ENCODE measurements at places on chromosomes 13 and 19.

DNA sequence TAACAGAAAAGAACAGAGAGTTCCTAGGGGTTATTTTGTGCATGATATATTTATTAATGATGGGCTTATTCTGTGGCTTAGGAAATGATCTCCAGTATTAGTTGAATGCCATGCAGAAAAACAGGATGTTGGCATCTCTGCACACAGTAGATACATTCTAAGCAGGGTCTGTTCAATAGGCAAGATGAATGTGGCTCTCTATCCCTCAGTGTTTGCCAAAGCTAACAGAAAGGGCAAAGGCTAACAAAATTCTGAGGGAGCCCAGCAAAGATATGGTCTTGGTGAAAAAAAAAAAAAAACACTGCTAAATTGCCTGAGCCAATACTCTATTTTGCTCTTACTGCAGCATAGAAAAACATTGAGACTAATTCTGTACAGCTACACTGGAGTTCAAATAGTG lies 1095.8 kb downstream of the UQCRFS1 start:
- no peak for DNase-seq

DNA sequence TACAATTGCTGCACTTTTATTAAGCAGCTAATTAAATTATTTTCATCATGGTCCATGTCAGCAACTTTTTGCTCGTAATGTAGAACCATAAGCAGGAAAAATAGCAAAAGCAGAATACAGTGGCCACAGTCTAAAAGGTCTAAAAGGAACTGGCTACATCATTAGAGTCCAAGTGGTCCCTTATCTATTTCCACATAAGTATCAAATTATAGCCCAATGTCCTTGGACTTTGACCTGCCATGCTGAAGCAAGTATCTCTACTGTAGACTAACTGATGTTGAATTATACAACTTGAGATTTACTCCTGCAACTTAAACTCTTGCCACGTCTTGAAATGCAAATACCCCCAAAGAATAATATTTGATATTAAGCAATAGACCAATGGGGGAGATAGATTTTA lies 68.8 kb downstream of the OXGR1 start:
- DNase-seq: no peak

DNA sequence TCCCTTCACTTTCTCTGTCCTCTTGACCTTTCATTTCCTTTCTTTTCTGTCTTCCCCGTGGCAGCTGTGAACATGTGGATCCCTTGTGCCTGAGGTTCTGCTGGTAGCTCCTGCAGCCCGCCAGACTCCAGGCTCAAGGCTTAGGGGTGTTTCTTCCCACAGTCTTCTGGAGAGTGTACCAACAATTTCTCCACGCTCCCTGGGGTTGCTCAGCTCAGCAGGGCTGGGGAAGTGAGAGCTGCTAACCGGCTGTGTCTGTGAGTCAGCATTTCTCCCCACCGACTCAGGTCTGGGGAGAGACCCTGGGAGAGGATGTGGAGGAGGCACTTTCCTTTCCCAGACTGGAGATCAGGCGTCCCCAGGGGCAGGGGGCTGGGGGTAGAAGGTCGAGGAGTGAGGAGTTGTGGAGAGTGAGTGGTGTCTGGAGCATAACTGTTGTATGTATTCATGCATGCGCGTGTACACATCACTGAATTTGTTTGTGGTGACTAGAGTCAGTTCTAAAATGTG lies 193.6 kb downstream of the KCNRG start:
- peak; percentile 85 for DNase-seq

DNA sequence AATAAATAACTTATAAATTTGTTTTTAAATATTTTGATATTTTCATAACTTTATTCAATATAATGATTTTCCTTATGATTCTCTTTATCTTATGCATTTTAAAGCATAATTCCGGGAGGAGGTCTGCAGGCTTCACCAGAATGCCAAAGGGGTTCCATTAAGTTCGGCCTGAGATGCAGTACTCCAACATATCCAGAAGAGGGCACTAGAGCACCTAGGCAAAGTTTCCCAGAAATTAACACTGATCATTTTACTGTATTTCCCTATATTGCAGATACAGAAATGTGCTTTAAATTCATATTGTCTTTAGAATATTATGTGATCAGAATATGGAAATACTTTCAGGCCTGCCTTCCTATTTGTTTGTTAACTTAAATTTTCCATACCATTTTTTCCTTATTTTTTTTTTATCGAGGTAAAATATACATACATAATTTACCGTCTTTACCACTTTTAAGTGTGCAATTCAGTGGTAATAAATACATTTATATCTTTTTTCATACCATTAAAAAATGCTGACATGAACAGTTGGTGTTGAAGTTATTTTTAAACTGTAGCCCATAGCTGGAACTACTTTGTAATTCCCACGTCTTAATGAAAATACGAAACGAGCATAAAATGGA lies 58.9 kb upstream of the TM9SF2 start:
- peak; percentile 74 for DNase-seq

DNA sequence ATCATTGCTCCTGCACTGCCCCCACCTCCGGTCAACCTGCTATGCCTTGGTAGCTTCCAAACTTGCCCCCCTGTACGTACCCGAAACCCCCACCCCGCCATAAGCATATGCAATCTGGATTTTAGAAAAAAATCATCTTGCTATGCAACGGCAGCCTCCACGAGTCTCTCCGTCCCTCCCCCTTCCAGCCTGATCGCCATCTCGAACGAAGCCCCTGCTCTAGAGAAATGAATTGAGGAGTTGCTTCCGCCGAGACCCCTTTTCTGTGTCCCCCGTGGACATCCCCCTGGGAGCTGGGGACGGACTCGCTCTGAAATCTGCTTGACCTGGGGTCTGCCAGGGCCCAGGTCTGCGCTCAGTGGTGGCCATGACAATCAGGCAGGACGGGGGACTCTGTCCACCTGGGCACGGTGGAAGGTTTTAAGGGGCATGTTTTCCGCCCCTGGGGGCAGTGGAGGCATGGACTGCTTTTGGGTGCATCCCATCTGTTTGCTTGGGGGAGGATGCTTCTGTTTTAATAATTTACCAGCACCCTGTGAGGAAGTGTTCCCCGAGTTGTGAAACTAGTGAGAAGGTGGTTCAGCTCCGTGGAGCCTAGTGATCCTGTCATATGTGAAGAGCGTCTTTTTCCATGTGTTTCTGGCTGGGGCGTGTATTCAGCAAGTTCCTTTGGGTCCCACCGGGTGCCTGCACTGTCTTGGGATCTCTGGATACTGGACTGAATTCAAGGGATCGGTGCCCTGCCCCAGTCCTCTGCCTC lies 1.0 kb downstream of the KDM4B start:
- DNase-seq: peak; percentile 37

GRCh38 chr13:48094404-48094780 lies 512 bp downstream of the MED4 start:
- DNase-seq: no peak

- DNase-seq: no peak
Observed at GRCh38 chr13:46327246-46327645, 59.8 kb downstream of the RUBCNL start.

GRCh38 chr13:40585911-40586471 lies 80.5 kb downstream of the FOXO1 start:
- DNase-seq: no peak

GRCh38 chr13:38328699-38329098 lies 21.0 kb upstream of the UFM1 start:
- no peak for DNase-seq

DNA sequence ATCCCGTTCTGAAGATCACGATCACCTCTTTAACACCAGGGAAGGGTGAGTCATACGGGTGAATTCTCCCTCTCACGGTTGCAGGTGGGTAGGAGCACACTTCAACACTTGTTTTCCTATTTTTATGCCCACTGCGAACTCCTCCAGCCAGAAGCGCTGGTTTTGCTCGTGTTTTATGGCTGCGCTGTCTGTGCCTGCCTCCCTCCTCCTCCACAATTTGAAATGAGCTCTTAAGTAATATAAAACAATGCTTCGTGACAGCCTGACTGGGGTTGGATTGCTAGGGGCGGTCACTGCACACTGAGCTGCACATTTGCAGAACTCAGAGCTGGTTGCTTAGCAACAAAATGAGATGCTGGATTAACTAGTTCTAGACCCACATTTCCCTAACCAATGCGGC lies 12.9 kb downstream of the CCDC70 start:
- no peak for DNase-seq

- DNase-seq: no peak
Observed at GRCh38 chr19:30168760-30169159, 203.4 kb upstream of the ZNF536 start.

GRCh38 chr19:45886427-45887199 lies 672 bp upstream of the IRF2BP1 start:
- DNase-seq: peak; percentile 93

- no peak for DNase-seq
Observed at GRCh38 chr19:46926170-46927071, 65.6 kb downstream of the ARHGAP35 start.

GRCh38 chr19:40701758-40702157 lies 11.3 kb upstream of the NUMBL start:
- no peak for DNase-seq

DNA sequence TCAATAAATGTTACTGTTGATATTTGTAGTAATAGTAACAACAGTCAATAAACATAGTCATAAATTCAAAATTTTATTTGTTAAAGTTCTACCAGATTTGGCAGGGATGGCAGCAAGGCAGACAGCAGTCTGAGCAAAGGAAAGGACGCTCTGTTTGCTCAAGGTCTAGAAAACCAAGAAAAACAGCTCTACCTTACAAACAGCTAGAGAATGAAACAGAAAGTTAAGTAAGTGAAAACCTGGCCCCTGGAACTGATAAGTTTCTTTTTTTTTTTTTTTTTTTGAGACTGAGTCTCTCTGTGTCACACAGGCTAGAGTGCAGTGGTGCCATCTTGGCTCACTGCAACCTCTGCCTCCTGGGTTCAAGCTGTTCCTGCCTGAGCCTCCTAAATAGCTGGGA lies 27.9 kb downstream of the ENOX1 start:
- DNase-seq: no peak

DNA sequence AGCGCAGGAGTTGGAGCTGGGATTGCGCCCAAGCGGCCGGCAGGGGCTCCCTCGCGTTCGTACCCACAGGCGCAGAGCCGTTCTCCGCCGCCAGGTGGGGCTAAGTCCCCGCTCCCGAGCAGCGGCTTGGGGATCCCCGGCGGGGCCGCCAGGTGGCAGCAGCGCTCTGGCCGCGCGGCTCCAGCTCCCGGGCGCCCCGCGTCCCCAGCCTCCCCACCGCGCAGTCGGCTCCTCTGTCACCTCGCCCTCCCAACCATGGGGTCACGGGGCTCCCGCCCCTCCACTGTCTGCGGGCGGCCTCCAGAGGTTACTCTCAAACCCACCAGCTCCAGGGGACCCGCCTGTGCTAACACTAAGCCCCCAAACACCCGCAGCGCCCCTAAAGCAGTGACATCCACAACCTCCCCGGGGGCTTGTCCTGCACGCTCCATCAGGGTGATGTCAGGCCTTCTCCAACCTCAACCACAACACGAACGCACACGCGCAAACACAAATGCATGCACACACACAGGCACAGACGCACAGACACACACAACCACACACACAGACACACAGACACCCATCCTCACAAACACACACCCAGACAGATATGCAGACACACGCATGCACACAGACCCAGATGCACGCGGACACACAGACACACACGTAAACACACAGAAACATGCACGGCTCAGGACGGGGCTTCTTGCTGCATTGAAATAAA lies 18.4 kb upstream of the KCTD15 start:
- DNase-seq: peak; percentile 79

- DNase-seq: no peak
Observed at GRCh38 chr13:44474122-44474910, 100.7 kb downstream of the SERP2 start.

DNA sequence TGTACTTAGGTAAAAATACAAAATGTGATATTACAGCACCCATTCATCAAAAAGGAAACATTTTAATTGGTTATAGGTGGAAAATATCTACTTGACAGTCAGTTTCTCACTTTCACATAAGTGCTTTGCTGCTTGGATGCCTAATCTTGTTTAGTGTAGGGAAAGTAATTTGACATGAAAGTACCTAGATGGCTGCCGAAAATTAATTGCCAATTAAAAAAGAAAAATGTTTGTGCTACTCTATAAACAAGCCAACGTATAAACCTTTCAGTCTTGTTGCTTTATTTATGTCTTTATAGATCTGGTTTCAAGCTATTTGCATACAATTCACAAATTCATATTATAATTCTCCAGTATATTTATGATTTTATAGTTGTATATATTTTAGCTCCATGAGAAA lies 729.9 kb downstream of the DACH1 start:
- no peak for DNase-seq

DNA sequence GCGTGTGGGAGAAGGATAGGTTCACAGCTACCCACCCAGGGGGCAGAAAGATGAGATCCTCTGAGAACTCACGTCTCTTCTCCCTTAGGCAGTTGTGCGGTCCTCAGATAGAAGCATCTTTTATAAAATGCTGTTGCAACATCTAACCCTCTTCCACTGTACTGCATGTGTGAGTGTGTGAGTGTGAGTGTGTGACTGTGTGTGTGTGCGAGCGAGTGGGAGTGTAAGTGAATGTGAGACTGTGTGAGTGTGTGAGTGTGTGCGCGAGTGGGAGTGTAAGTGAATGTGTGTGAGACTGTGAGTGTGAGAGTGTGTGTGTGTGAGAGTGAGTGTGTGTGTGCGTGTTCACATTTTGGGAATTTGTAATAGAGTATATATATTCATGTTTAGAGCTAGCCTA lies 55.6 kb upstream of the F7 start:
- no peak for DNase-seq

DNA sequence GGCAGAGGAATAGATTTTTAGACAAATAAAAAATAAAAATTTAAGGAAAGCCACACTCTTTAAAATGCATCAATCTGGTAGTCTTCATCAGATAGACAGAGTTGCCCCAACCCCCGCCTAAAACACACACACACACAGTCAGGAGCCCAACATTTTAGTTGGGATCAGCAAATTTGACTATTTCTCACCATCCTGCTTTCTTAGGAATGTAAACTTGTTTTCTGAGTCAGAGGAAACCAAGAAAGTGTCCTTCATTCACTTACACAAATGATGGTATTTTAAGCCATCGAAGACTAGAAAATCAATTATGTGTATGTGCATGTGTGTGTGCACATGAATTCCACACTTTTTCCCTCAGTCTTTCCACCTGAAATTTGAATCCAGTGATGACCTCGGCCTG lies 1657.5 kb downstream of the SLITRK1 start:
- no peak for DNase-seq

GRCh38 chr19:5624018-5624663 lies 1.3 kb downstream of the SAFB start:
- DNase-seq: peak; percentile 26

GRCh38 chr13:56189978-56190377 lies 950.7 kb upstream of the PRR20A start:
- DNase-seq: no peak

DNA sequence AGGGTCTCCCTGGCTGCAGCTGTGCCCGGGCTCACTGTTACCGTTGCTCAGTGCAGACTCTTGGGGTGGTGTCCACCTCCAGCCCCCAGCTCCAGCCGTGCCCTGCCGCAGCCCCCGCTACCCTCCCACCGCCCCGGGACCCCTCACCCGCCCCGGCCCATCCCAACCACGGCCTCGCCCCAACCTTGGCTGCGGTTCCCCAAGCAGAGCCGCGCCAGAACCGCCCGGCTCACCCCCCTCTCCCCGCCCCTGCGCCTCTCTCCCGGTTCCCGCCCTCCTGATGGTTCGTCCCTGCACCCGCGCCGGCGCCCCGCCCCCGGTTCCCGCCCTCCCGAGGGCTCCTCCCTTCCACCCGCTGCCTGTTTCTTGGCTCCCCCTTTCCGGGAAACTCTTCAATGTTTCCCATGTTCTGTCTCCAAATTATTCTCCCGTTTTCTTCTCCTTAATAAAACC lies 40.3 kb downstream of the ANKRD10 start:
- peak; percentile 35 for DNase-seq
